ENCODE measurements at places on chromosomes 11 and 22. TPM values are rescaled to one million over a fixed set of nuclear protein-coding genes. Genes with fewer than 3 reads are reported as not detected.

The TEX54 gene
- 2.0 TPM for polyA plus RNA-seq

The MAP6 gene
- polyA plus RNA-seq, result not detected

The ANGPTL5 gene
- not detected for polyA plus RNA-seq

The OSBP2 gene
- polyA plus RNA-seq, result 0.35 TPM

The OR5B21 gene
- not detected for polyA plus RNA-seq

DNA sequence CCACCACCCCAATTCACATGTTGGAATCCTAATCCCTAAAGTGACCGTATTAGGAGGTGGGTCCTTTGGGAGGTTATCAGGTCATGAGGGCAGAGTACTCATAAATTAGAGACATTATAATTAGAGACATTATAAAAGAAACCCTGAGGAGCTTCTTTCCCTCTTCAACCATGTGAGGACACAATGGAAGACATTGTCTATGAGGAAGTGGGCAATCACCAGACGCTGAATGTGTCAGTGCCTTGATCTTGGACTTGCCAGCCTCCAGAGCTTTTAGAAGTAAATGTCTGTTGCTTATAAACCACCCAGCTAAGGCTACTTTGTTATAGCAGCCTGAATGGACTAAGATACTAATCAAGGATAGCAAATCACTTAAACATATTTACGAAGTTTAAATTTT, 14.8 kb downstream of the GAB2 start:
- no peak overlapping the region for H3K4me3 ChIP-seq
- no peaks in the 10 kb centered on the region for H3K27me3 ChIP-seq
- no peak for DNase-seq
- no peaks in the 10 kb centered on the region for H3K36me3 ChIP-seq

GRCh38 chr22:39314251-39314971, 5.0 kb downstream of the RPL3 start:
- H3K36me3 ChIP-seq, result peaks cover 63% of the 10 kb centered on the region
- H3K4me3 ChIP-seq, result no peak overlapping the region
- peaks cover 56% of the 10 kb centered on the region for H3K4me1 ChIP-seq
- DNase-seq, result no peak
- peaks cover 12% of the 10 kb centered on the region for H3K27me3 ChIP-seq

GRCh38 chr11:76175783-76176182, 30.5 kb downstream of the WNT11 start:
- no peaks in the 10 kb centered on the region for H3K36me3 ChIP-seq
- H3K4me1 ChIP-seq, result peaks cover 8% of the 10 kb centered on the region
- no peaks in the 10 kb centered on the region for H3K27me3 ChIP-seq
- no peak overlapping the region for H3K27ac ChIP-seq

DNA sequence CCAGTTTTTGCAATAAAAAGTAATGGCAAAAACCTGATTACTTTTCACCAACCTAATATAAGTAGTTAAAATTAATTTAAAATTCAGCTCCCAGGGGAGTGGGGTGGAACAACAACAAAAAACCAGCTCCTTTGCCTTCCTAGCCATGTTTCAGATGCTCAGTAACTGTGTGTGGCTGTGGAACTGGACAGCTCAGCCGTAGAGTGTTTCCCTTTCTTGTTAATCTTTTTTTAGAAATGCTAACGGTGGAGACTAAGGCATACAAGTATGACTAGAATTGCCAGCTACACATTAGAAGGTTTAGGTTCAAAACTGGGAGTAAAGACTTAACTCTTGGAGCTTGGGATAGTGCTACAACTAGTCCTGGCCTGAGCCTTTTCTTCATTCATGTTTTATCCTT, 45.0 kb downstream of the PPP6R3 start:
- DNase-seq, result no peak
- peak overlapping the region; percentile 42 for H3K4me3 ChIP-seq
- H3K4me1 ChIP-seq, result peaks cover 83% of the 10 kb centered on the region
- H3K27me3 ChIP-seq, result no peaks in the 10 kb centered on the region

DNA sequence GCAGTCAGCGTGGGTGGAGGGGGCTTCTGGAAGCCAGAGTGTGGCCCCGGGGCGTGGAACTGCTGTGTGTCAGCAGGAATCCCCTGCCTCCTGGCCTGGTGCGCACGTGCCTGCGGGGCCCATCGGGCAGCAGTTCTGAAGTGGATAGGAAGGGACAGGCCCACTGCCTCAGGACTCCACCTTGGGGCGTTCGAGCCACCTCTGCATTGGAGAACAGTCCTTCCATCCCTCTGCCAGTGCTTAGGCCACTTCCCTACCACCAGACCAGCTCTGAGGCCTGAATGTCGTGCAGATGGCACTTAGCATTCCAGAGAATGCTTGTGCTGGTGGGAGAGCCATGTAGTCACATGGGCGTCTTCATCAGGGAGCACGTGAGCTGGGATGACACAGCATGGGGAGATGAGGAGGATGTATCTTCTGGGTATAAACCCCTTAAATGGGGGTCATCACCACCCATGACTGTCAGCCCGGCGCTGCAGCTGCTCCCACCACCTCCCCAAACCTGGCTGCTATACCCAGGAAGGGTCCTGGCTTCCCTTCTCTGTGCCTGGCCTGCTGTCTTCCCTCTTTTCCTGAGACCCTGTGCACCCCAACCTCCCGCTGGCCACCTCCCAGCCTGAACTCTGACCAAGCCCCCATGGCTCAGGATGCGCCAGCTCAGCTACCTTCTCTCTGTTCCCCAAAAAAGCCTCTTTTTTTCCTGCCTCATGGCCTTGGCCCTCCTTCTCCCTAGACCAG, 9.7 kb downstream of the INCENP start:
- peaks cover 2% of the 10 kb centered on the region for H3K27me3 ChIP-seq
- peaks cover 26% of the 10 kb centered on the region for H3K4me1 ChIP-seq
- no peak overlapping the region for H3K4me3 ChIP-seq
- peaks cover 17% of the 10 kb centered on the region for H3K36me3 ChIP-seq

GRCh38 chr11:9118277-9118676, 26.9 kb upstream of the SCUBE2 start:
- H3K27me3 ChIP-seq, result peaks cover 2% of the 10 kb centered on the region
- H3K4me3 ChIP-seq, result no peak overlapping the region
- no peak for DNase-seq
- H3K4me1 ChIP-seq, result no peaks in the 10 kb centered on the region
- H3K27ac ChIP-seq, result no peak overlapping the region

DNA sequence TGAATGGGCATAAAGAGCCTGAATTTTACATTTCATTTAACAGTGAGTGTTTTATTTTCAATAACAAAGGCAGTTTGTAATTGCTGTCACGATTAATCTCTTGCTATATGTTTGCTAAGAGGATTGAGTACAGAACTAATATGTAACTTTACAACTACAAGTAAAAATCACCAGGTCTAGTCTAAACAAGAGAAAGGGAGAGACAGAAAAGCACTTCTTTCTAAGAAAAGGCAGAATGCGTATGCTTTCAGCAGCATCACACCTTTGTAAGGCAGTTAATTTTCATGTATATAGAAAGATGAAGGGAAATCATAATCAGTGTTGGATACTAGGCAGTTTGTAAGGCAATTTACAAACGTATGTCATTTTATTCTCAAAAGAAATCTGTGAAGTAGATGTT, 169.8 kb downstream of the NELL1 start:
- DNase-seq, result no peak
- no peak overlapping the region for H3K4me3 ChIP-seq
- H3K27me3 ChIP-seq, result peaks cover 3% of the 10 kb centered on the region
- no peaks in the 10 kb centered on the region for H3K36me3 ChIP-seq
- no peaks in the 10 kb centered on the region for H3K4me1 ChIP-seq
- H3K27ac ChIP-seq, result no peak overlapping the region

DNA sequence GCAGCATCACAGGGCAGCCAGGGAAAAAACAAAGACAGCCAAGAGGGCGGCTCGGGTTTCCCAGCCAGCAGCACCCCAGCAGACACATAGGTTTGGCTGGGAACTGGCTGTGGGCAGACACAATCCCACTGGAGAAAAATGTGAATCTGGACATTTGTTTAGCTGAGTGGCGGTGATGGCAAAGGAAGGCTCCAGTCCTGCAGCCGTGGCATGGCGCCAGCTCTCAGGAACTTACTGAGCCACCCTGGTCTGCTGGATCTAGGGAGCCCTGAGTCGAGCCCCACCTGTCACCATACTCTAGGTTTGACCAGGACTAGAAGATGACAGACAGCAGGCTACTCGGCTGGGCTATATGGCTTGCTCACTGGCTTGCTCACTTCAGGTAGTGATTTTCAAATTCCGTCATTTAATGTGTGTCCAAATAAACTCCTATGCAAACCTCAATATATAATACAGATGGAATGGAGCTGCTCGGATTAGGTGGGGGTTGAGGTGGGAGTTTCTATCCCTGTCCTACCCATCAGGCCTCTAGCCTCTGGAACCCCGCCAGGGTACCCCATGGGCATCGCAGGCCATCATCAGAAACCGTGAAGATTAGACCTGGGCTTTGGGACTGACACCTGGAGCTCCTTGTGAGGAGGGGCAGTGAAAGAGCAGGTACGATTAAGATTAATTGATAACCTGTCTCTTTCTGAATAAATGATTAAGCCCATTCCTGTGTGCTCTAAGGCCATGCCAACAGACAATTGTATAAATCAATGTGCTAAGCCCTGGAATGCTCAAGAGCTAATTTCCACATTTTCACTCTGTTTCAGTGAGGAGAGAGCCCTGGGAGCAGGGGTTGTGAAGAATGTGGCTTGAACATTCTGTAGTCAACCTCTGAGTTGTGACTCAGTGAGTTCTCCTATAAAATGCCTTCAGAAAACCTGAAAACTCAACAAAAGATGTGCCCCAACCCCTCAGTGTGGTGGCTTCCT, 42.5 kb downstream of the GALNT18 start:
- H3K36me3 ChIP-seq, result no peaks in the 10 kb centered on the region
- no peaks in the 10 kb centered on the region for H3K27me3 ChIP-seq
- no peak for DNase-seq
- H3K4me1 ChIP-seq, result peaks cover 26% of the 10 kb centered on the region

GRCh38 chr11:112784323-112785073, 176.7 kb upstream of the NCAM1 start:
- H3K27me3 ChIP-seq, result peaks cover 3% of the 10 kb centered on the region
- H3K27ac ChIP-seq, result no peak overlapping the region
- no peak overlapping the region for H3K4me3 ChIP-seq
- H3K4me1 ChIP-seq, result no peaks in the 10 kb centered on the region
- no peaks in the 10 kb centered on the region for H3K36me3 ChIP-seq

DNA sequence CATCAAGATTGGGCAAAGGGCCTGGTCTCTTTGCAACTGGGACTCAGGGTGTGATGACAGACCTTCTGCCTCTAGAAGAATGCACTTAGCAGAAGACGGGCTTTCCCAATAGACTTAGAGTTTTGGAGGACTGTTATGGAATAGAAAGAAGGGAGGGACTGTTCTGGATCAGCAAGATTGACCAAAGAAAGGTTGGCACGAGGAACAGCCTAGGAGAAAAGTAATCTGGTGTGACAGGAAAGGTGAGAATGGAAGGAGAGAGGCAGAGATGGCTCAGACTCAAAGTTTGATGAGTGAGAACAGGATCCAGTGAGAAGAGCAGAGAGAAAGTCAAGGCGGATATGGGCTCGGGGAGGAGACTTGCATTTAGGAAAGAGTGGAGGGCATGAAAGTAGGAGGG, 23.0 kb upstream of the TMEM45B start:
- H3K4me3 ChIP-seq, result no peak overlapping the region
- H3K4me1 ChIP-seq, result no peaks in the 10 kb centered on the region
- no peaks in the 10 kb centered on the region for H3K36me3 ChIP-seq
- no peak overlapping the region for H3K27ac ChIP-seq

DNA sequence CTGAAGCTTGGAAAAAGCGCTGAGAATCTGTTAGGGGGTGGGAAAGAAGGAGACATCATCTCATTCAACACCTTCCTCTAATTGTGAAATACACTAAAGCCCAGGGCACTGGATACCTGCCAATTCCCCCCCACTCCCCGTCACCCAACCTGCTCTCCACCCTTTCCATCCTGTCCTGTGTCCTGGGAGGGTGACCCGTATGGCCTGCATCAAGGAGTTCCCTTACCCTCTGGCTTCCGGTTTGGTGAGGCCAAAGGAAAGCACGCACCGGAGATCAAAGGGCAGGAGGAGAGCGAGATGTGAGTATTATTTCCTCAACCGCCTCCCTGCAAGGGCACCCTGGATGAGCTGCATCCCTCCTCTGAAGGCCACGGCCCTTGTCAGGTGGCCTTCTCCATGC, 65.0 kb upstream of the PTPRJ start:
- no peak overlapping the region for H3K4me3 ChIP-seq
- H3K36me3 ChIP-seq, result no peaks in the 10 kb centered on the region
- H3K27ac ChIP-seq, result no peak overlapping the region
- no peaks in the 10 kb centered on the region for H3K27me3 ChIP-seq
- peaks cover 33% of the 10 kb centered on the region for H3K4me1 ChIP-seq

DNA sequence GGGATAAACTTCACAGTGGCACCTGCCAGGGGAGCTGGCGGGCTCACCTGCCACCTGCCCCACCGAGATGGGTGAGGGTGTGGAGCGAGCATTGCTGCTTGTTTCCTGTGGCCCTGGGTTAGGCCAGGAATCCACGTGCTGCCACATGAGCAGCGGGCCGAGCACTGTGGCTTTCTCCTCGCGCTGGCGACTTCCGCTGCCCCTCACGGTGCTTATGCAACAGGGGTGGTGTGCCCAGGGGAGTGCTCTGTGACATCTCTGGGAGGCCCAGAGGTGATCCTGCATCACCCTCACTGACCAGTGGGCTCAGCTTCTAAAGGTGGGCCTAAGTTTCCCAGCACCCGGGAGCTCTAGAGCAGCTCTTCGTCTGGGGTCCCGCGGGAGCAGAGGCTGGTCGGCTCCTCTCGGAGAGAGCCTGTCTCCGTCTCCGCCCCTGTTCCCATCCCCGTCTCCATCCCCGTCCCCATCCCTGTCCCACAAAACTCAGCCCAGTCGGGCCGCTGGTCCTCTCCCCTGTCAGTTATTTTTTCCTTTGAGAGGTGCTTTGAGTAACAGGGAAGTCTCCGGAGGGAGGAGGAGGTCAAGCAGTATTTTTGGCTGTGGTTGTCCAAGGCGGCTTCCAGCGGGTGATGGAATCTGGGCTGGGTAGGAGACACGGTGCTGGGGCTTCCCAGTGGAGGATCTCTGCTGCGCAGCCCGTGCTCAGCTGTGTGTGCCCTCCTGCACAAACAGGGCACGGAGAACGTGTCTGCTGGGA, 42.5 kb downstream of the AP2A2 start:
- H3K36me3 ChIP-seq, result peaks cover 8% of the 10 kb centered on the region
- peaks cover 72% of the 10 kb centered on the region for H3K4me1 ChIP-seq
- peak overlapping the region; percentile 79 for H3K4me3 ChIP-seq
- H3K27me3 ChIP-seq, result peaks cover 15% of the 10 kb centered on the region

GRCh38 chr11:107898270-107898669, 30.0 kb upstream of the RAB39A start:
- no peaks in the 10 kb centered on the region for H3K4me1 ChIP-seq
- no peak overlapping the region for H3K4me3 ChIP-seq
- DNase-seq, result no peak

DNA sequence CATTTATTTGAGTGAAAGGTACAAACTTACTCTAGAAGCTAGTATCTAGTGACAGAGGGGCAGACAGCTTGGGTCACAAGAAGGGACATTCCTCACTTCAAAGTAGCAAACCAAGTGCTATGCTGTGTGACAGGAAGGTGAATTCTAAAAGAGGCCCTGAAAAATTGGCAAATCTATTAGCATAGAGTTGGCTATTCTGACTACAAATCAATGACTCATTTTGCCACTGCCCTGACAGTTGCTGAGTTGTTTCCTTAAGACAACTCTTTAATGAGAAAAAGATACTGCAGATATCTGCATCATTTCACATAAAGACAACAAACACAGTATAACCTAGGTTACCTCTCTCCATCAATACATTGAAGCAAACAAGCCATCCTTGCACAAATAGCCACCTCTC, 524.0 kb upstream of the LRRC4C start:
- H3K27ac ChIP-seq, result no peak overlapping the region
- H3K27me3 ChIP-seq, result no peaks in the 10 kb centered on the region
- no peak for DNase-seq
- no peak overlapping the region for H3K4me3 ChIP-seq
- no peaks in the 10 kb centered on the region for H3K36me3 ChIP-seq

- H3K27ac ChIP-seq, result peak overlapping the region; percentile 100
- peaks cover 21% of the 10 kb centered on the region for H3K27me3 ChIP-seq
- no peak for DNase-seq
- peak overlapping the region; percentile 100 for H3K4me3 ChIP-seq
- H3K4me1 ChIP-seq, result peaks cover 52% of the 10 kb centered on the region
Measured at GRCh38 chr11:95791709-95792033, 1.4 kb downstream of the CEP57 start.

All from immature natural killer cell (primary cell).